ENCODE measurements at places on chromosomes 16 and 17.

GRCh38 chr17:62860962-62861873 lies 53.1 kb upstream of the MARCHF10 start:
- DNase-seq: no peak

DNA sequence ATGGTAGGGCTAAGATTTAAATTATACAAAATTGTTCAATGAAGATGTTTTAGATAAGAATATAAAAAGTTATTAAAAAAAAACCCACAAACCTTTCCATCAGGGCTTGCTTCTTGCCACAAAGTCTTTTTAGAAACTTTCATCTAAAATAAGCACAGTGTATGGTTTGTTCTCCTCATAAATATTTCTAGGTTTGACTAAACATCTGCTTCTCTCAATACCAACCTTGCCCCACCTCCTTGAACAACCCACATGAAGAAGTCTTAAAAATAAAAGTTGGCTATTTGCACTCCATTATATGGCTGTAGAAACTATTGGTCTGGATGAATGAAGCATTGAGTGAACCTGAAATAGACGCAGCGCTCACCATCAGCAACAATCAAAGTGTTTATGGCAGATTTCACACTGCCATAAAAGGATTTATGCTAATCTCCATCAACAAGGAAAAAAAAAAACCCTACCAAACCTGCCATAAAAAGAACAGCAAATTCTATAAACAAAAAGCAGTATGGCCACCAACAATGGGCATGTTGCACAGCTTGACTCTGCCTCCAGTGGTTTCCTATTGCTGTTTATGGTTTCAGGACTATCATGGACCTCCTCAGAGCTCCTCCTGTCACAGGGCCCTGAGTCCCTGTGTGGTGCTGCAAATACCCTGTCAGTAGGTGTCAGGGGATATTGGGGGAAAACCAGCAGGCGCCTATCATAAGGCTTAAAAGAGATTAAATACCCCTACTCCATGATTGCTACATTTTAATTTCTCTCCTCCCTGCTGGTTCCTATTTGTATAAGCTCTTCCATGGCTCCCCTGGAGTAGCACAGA lies 37.6 kb downstream of the SNX11 start:
- no peak for DNase-seq

- DNase-seq: no peak
These were observed 9.2 kb downstream of the TAF1C start for GRCh38 chr16:84177741-84178073.

- no peak for DNase-seq
These were observed 18.4 kb downstream of the PLCG2 start for GRCh38 chr16:81797443-81797842.

DNA sequence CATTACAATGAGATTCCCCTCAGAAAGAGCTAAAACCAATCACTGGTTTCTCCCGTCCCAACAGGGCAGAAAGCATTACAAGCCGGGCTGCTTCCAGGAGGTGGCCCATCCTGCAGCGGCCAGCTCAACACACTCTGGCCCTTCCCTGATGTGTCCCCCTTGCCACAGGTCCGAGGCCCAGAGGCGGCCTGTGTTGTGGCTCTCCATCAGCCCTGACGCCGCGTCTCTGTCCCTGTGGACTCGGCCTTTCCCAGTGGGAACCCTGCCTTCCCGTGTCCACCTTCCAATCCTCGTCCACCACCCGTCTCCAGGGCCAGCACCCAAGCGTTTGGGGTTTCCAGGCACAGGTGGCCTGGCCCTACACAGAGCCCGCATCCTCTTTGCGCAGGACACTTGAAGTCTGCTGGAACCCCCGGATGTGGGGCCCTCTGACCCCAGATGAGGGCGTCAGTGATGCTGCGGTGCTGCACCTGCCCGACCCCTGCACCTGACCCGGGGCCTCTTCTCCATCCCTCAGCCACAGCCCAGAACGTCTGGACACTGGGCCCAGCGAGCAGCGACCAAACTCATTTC lies 21.1 kb downstream of the RAB40B start:
- DNase-seq: no peak

GRCh38 chr16:65896448-65897153 lies 469.9 kb upstream of the CDH5 start:
- DNase-seq: no peak

GRCh38 chr16:15786501-15786900 lies 70.3 kb downstream of the MYH11 start:
- DNase-seq: no peak

GRCh38 chr17:16913463-16913862 lies 58.5 kb downstream of the TNFRSF13B start:
- no peak for DNase-seq

DNA sequence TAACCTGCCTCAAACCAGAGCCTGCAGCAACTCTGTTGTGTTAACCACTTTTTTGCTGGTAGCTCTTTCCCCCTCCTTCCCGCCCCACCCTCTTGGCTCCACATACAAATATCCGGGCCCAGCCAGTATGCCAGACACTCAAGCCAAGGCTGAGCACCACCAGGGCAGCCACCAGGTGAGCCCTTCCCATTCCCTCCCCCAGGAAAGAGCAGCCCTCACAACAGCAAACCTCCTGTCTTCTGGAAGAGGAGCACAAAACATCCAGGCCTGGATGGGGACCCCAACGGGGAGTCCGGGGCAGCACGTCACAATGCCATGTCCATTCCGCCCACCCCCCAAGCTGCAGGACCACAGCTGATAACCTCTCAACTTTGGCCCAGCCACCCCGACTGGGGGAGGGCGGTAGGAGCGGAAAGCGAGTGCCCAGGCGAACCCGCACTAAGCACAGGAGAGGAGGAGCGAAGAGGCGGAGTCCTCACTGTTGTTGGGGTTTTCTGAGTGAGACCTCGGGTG lies 757 bp downstream of the ORMDL3 start:
- no peak for DNase-seq

DNA sequence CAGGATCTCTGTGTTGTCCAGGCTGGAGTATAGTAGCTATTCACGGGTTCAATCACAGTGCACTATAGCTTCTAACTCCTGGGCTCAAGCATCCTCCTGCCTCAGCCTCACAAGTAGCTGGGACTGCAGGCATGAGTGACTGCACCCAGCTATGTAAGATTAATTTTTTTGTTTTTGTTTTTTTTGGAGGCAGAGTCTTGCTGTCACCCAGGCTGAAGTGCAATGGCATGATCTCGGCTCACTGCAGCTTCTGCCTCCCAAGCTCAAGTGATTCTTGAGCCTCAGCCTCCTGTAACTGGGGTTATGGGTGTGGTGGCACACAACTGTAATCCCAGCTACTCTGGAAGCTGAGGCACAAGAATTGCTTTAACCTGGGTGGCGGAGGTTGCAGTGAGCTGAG lies 15.8 kb downstream of the PPM1D start:
- DNase-seq: no peak

GRCh38 chr16:66508248-66508913 lies 41.5 kb downstream of the TK2 start:
- no peak for DNase-seq

- DNase-seq: no peak
These were observed 181.5 kb upstream of the GSE1 start for GRCh38 chr16:85431431-85432124.

- no peak for DNase-seq
These were observed 26.9 kb upstream of the FAM20A start for GRCh38 chr17:68627956-68628575.

- no peak for DNase-seq
These were observed 6.3 kb downstream of the CACNG1 start for GRCh38 chr17:67050471-67051154.

GRCh38 chr16:79003026-79003609 lies 597.4 kb downstream of the MAF start:
- no peak for DNase-seq

- no peak for DNase-seq
These were observed 40.0 kb downstream of the LGALS9 start for GRCh38 chr17:27670791-27671590.

- no peak for DNase-seq
These were observed 804.5 kb upstream of the SOX9 start for GRCh38 chr17:71316176-71316897.

DNA sequence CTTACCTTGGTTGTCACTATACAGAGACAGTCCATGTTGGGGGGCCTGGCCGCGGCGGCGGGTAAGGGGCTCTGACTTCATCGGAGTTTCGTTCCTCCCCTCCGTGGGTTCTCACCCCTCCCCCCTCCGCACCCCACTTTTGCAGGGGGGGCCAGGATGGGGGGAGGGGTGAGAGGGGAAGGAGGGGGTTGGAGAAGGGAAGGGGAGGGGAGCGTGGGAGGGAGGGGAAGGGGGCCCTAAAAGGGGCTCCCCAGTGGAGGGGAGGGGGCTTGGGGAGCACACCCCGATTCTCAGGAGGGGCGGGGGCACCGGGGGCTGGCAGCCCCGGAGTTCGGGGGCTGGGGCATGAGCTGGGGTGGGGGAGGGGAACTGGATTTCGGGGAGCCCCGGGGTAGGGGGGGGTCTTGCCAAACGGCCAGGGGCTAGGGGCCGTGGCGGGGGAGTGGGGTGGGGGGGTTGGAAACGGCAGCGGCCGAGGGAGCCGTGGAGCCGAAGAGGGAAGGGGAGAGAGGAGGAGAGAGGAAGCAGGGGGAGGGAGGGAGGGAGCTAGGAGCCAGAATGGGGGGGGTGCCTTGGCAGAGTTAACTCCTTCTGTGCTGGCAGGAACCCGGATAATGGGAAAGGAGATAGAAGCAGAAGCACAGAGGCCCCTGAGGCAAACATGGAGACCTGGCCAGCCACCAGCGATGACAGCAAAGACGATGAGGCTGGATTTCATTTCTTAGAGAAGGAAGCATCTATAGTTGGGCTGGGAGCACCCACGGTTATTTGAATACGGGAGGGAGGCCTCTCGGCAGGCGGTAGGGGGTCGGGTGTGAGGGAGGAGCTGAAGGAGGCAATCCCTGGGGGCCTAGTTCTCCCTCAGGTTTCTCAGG lies 2.3 kb downstream of the DLG4 start:
- DNase-seq: no peak

DNA sequence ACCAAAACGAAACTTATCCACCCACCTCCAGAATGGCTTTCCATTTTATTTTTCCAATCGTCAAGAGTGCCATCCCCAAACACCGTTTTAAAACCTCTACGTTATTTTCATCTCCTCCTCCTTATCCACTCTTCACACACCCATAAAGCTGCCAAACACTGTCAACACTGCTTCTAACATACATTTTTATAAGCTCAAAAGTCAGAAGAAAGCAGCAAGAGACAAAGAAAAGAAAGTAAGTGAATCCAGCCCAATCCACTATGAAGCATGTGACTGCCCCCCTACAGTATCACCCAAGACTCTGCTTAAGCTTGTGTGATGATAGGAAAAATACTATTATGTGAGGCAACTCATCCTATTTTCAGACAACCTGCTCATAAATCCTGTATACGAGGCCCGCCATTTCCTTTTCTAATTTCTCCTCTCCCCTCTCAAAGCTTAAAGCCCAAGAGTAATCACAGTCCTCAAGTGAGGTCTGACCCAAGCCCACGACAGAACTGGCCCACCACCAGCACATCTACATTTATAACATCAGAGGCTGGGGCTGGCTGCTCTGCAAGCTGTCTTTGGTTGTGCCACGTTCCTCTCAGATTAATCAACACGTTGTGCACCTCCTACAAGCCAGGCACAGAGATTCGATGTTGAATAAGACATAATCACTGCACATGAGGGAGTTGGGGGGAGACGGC lies 16.3 kb downstream of the USP31 start:
- no peak for DNase-seq

DNA sequence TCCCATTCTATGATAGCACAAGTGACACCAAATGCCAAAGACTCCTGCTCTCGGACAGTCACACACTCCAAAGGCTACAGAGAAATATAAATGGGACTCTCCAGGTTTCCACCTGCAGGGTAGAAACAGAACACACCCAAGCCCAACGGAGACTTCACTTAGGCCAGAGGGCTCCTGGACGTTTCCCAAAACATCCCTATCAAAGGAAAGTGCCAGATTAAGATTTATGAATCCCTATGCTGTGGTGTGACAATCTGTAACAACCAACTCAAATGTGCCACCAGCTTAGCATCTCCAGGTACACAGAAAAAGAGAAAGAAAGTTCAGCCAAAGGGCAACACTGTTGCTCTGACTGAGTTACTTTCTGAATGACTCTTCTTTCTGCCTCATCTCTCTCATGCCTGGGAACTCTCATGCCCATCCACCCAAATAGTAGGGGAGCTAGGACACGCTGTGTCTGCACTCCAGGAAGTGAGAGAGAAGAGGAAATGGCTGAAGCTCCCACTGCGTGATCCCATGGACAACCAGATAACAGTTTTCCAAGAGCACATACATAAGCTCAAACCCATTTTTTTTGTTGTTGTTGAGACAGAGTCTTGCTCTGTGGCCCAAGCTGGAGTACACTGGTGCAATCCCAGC lies 49.7 kb downstream of the SMG6 start:
- no peak for DNase-seq

DNA sequence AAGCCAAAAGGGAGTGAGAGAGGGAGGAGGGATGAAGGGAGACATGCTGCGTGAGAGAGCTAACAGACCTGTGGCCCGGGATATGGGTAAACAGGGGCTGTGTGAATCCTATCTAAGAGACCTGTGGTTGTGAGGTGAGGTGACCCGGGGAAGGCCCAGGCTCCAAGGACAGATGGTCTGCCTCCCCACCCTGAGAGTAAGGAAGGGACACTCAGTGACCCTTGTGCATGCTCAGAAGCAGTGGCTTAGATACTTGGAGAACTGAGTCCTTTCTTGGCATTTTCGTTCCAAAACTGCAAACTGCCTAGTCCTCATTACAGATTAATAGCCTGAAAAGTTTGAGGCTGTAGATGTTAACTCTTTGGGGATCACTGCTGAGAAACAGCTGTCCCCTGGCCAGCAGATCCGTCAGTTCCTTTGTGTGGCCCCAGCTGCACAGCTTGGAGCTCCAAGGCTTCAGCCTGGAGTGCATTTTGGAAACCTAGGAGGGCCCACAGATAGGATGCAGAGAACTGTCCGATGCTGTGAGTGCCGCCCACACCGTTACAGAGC lies 121.6 kb downstream of the SMG6 start:
- DNase-seq: no peak

- no peak for DNase-seq
These were observed 539 bp downstream of the LRRC45 start for GRCh38 chr17:82023447-82024241.

DNA sequence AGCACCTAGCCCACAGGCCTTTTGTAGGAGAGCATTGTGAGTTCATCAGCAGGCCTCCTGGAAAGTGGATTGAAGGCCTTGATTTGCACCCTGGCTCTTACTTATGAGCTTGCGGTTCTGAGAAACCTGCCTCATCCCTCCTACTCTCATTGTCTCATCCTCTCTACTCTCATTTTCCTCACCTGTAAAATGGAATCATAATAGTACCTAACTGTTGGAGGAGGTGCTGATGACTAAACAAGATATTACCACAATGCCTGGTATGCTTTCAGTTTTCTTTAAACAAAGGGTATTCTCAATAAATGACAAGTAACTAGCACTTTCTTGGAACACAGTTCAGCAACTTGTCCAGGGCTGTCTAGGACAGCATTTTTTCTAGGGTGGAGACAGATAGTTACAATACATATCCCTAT lies 243.1 kb upstream of the MAF start:
- no peak for DNase-seq

Data from iPS DF 19.7 (cell line).